ENCODE measurements at places on chromosomes 5 and 9.

DNA sequence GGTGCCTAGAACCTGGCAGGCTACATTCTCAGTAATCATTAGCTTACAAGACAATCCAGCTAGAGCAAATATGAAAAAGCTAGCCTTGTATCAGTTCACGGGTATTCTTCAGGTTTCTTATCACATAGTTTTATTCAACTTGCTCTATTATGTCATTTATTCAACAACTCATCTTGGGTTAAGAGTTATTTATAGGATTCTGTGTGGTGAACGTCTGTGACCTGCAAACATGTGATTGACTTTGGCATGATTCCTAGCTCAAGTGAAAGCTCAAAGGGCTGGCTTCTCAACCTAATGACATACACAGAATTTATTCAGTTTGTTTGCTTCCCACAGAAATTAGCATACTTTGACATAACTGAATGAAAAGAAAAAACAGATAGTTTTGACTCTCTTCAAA lies 173.1 kb downstream of the PLPPR1 start:
- DNase-seq: no peak

DNA sequence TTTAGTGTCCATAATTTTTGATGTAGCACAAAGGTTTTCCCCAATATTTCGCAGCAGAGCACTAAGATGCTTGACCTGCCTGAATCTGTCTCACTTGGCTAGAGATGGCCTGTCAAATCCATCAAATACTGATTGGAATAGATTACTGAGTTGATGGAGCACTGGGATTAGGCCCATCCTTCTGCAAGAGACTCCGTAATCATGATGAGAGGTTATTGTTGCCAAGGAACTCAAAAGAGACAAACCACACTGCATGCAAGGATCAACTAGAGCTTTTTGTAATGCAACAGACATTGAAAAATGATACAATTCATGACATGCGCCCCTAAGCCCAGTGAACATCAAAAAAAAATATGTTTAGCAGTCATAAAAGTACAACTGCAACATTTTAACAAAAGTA lies 585.3 kb upstream of the GRAMD2B start:
- no peak for DNase-seq

DNA sequence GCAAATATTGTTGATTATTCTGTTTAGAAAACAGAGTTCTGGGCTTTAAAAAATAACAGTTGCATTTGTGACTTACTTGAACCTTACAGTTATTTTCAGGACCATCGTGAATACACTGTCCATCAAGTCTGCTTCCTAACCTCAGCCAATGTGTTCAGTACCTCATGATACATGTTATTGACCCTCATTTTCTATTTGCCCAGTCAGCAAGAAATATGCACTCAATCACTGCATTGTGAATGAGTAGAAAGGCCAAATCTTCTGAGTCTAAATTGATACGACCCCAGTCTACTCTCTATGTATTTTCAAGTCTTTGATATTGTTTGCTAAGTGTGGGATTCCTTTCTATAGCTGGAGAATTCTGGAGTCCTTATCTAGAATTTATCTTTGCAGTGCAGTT lies 156.2 kb downstream of the RAB3C start:
- no peak for DNase-seq

- DNase-seq: no peak
Measured at GRCh38 chr5:134083517-134083916, 31.0 kb upstream of the TCF7 start.

DNA sequence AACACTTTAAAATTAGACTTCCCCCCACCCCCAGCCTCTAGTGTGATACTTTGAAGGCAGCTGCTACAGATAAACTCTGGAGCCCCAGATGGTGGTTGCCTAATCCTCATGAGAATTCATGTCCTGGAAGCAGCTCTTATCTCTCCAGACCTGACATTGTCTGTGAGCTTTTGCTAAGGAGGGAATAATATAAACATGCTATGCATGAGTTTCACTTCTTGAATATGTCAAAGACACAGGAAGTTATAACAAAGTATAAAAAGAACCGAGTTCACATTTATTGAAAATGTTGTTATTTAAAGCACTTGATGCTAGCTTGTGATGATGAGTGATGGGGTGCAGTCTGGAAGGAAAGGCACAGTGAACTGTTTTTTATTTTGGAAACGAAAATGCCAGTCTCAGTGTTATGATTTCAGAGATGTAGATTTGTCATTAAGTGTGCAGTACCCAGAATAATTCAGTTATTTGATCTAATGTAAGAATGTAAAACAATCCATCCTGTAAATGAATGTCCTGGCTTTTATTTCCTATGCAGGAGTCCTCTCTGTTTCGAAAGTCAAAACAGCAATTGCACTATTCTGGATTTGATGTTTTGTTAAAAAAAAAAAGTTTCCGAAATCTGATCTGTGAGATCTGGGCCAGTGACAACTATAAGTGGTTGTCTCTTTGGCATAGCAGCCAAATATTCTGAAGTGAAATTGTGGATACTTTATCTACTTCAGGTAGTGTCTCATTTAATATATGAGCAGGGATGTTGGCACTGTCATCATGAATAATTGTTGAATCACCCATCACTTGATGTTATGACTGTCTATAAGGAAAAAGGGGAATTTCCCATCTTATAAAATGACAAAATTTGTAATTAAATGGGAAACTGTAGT lies 77.0 kb downstream of the ZCCHC7 start:
- no peak for DNase-seq

- no peak for DNase-seq
Measured at GRCh38 chr5:82820188-82820587, 257.0 kb downstream of the TMEM167A start.

GRCh38 chr9:115850548-115851304 lies 302.9 kb upstream of the PAPPA start:
- DNase-seq: no peak

DNA sequence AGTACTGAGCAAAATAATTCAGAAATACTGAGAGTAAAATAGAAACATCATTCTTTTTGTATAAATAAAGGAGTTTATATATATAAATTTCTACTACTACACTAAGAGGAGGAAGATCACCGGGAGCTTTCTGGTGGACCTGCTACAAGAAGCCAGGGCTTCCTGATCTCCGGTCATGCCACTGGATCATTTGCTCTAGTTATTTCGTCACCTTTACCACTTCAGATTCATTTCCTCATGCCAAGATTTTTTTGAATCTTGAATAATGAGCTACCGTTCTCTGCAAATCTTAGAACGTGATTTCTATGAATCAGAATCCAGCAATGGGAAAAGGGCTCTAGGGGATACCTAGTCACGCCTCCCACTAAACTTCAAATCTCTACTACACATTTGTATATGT lies 51.9 kb upstream of the TBC1D9B start:
- DNase-seq: no peak

DNA sequence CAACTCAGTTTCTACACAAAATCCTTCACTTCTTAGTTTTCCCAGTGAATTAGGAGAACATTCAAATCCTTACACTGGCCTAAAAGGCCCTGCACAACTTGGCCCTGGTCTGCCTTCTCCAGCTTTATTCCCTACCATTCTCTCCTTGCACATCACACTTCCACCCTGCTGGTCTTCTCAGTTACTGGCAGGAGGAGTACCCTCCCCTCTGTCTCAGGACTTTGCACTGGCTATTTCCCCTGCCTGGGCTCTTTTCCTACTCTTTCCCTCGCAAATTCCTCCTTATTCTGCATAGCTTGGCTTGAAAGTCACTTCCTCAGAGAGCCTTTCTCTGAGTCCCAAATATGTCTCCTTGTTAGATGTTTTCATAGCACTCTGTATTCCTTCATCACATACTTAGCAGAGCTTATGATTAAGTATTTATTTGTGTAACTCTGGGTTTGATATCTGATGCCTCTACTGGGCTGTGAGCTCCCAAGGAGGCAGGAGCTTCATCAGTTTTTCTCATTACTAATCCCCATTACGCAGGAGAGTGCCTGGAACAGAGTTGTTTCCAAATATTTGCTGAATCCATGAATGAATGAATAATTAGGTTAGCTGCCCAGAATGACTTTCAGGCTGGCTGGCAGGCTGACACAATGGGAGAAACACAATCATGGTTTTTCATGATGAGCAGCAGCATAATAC lies 159.8 kb upstream of the KLF9 start:
- no peak for DNase-seq
